ENCODE measurements at places on chromosomes 6 and 20. TPM values are rescaled to one million over a fixed set of nuclear protein-coding genes. Genes with fewer than 3 reads are reported as not detected.

- no peak for DNase-seq
Observed at GRCh38 chr6:145075425-145075824, 659.9 kb downstream of the EPM2A start.

- peak; percentile 64 for DNase-seq
Observed at GRCh38 chr20:48463916-48464315, 363.9 kb downstream of the PREX1 start.

DNA sequence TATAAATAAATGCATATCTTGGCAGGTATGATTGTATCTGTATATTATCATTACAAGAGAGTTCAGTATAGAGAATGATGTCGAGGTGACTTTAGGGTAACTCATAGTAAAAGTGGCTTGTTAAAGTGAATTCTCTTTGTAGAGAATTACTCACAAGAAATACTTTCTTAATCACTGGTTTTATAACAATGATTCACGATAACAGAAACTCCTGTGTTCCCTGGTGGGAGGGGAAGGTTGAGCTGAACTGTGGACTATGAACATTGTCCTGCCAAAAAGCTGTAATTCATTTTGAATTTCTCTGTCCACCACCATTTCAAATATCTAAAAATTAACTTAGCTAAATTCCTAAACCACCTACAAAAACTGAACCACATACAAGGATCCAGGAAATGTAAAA, 7.7 kb downstream of the TPMT start:
- DNase-seq = no peak

DNA sequence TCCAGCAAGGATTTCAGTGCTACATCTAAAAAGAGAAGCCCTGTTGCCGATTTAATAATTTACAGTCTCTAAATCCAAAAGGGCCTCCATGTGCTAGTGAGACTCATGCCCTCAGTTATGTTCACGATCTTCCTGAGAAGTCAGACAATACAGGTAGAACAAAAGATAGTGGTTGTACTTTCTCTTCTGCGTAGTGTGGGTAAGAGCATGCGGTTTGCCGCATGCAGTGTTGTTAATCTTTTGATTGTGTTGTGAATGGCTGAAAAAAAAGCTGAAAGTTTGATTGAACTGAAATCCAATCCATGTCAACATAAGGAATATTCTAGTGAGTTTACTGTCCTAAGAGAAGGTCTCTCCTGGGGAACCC, 74.8 kb upstream of the AGPAT4 start:
- DNase-seq = no peak

DNA sequence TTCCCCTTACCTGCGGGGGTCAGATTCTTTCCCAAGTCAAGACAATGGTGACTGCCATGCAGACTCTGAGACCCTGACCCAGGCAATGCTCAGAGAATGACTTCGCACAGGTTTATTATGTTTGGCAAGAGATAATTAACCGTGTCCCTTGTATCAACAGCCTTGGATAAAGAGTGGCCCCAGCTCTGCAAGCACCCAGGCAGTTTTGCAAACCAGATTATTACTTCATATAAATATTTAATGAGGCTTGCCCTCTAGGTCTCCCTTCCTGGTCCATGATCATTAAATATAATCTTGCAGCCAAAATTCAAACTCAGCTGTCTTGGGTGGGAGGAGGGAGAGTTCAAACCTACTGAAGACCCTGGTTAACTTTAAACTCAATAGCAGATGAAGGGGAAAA, 156.5 kb downstream of the ANKRD60 start:
- DNase-seq = no peak

- no peak for DNase-seq
Observed at GRCh38 chr6:1404713-1405098, 15.3 kb downstream of the FOXF2 start.

DNA sequence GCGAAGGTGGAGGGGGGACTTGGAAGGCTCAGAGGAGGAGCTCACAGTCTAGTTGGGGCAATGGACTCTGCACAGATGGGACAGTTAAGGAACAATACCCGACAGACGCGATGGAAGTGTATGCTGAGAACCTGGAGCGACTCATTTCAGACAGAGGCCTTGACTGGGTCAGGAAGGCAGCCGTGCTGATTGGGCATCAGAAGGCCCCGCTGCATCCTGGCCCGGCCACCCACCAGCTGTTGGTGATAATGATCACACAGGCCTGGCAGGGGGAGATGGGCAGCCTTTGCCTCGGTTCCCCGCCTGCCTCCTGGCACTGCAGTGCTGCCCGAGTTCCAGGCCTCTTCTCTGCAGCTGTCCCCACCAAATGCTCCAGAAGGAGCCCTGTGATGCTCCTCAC, 62.4 kb downstream of the MDGA1 start:
- no peak for DNase-seq

The ERVFRD-1 gene
- polyA plus RNA-seq = 0.07 TPM

The GCNT2 gene
- 2.4 TPM for polyA plus RNA-seq

The EMILIN3 gene
- 34.2 TPM for polyA plus RNA-seq

The CAGE1 gene
- not detected for polyA plus RNA-seq

The FAM110A gene
- 14.7 TPM for polyA plus RNA-seq
